ENCODE measurements at places on chromosomes 1 and 21.
A peak's percentile ranks its signal among the peaks of the same experiment; 100 is the strongest.

DNA sequence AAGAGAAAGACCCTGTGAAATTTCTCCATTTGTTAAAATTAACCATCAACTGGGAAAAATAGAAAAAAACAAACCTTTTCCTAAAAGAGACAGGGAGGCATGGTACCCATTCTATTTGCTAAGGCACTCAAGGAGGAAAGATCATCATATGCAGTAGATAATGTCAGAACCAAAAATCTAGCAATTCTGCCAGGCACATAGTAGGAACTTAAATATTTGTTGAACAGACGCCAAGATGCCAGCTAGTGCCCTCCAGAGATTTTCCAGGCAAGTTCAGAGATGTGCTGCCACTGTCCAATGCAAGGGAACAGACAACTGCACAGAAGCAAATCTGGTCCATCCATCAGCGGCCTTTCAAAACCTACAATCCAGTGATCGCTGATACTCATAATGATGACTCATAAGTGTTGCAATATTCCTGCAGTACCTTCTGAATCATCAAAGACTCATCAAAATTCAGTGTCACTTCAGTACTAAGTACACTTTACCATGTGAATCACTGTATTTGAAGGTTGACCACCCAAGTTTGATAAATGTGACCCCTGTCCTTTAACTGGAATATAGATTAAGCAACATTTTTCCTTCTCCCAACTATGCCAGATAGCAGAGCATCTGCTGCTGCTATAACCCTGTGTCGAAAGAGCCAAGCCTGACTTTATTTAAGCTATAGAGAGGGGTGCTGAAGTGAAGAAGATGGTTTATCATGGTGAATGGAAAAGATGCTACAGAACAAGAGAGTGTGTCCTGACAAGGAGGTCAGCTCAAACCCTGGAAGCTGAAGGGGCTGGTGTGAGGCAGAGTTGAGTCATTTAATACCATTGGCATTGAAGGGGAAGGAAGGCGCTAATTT is 99.1 kb downstream of the MT1HL1 start:
- peak; percentile 50 for DNase-seq

DNA sequence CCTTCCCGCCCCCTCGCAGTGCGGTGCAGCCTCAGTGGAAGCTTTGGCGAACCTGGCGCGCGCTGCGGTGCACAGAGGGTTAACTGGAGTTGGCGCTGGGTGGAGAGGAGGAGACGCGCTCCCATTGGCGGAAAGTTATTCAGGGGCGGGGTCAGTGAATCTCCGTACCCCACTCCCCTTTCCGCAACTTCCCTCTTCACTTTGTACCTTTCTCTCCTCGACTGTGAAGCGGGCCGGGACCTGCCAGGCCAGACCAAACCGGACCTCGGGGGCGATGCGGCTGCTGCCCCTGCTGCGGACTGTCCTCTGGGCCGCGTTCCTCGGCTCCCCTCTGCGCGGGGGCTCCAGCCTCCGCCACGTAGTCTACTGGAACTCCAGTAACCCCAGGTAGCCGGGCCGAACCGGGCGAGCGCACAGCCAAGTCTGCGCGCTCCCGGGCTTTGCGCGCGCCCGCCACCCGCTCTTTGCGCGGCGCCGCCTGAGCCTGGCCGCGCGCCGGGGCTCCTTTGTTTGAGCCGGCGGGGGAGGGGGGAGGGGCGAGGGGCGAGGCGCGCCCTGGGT is at the start of gene EFNA4:
Gene EFNA4, plus strand, starts transcription at position 191 of the 561 bp plus-strand sequence. Its CDS starts 84 bp downstream, at position 275.
- DNase-seq = peak; percentile 36

GRCh38 chr1:41691424-41691823 is 206.9 kb upstream of the EDN2 start:
- no peak for DNase-seq

GRCh38 chr21:15415541-15416261 is 314.1 kb upstream of the USP25 start:
- no peak for DNase-seq

- no peak for DNase-seq
Observed at GRCh38 chr1:42422737-42423136, 33.1 kb downstream of the ZMYND12 start.

- peak; percentile 80 for DNase-seq
Observed at GRCh38 chr1:202578001-202578504, 132.2 kb downstream of the SYT2 start.

DNA sequence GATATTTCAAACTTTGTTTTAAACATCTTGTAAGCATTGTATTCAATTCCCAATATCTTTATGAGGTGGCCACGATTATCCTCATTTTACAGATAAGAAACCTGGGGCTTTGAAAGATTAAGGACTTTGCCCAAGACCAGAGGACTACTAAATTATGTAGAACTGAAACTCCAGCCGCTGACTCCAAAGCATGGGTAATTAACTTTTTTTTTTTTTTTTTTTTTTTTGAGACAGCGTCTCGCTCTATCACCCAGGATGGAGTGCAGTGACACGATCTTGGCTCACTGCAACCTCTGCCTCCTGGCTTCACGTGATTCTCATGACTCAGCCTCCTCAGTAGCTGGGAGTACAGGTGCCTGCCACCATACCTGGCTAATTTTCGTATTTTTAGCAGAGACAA is 68.7 kb downstream of the ALG14 start:
- DNase-seq = no peak

DNA sequence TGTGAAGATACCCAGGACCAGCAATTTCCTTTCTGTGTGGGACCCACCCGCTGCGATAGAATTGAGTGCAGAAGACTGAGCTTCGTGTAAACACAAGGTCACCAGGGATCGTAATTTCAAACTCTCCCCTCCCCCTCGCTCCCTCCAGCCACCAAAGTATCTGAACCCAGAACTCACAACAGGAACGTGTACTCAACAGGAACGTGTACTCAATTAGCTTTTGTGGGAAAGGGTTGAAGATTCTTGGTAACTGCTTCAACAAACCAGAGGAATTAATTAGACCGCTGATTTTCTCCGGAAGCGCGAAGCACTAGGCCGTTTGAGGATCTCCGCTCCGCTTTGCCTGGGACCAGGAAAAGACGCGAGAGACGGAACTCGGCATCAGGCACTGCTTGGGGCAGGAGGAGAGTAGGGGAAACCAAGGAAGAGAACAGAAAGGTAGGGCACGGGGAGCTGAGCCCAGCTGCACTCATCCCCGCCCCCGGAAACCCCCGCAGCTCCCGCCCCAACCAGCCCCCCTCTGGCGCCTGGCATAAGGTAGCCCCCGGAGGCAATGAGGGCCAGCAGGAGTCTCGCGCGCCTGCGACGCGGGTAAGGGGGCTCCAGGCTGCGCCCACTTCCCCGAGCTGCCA is 453 bp downstream of the DRAM2 start:
- DNase-seq = no peak

DNA sequence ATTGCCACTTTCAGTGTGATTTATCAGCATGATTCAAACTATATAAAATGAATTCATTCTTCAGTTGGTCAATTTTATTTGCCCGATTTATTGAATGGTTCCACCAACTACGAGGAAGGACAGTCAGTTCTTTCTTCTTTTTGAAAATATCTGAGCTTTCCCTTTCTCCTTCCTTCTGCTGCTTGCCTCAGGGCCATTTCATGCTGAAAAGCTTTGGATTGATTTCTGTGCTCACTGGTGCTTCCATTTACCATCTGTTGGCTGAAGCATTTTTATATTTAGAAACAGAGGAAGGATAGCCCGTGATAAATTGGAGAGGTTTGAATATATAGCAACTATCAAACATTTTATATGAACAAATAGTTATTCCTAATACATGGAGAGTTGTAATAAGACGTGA is 68.9 kb upstream of the ADAMTS5 start:
- no peak for DNase-seq

DNA sequence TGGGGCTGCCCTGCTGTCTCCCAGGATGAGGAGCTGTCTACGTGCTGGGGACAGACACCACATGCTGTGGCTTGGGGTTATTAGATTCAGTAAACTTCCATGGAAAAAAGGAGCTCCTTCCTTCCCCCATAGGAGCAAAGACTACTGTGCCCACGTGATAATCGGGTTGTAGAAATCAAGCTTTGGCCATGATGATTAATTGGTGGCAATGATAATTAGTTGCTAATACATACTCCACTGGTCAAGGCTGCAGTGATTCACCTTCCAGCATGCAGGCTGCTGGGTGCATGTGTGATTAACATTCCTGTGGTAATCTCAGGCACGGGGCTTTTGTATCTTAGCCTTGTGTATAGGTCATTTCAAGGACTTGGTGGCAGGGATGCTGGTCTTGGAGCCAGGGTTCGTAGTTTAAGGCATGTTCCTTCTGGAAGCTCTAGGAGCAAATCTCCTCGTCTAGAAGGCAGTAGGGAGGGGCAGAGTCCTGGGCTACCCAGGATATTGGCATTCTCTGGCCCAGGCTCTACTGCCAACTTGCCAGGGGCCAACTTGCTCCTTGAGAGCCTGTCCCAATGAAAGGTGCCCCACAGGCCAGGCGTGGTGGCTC is 41.4 kb downstream of the TMCO4 start:
- DNase-seq = peak; percentile 59

DNA sequence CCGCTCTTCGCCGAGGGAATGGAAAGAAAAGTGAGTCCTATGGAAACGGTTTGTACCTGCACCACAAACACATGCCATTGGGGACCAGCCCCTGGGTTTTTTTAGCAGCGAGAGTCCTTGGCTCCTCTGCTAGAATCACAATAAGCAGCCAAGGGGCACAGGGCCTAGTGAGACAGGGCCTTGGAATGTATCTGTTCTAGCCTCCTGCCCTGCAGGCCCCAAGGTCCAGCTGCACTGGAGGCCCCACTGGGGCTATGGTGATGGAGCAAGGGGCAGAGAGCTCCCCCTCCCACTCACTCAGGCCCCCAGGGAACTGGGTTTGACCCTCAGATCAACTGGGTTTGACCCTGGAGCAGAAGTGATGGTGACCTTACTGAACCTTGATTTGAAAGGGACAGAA is 14.4 kb downstream of the SHISA4 start:
- DNase-seq = no peak

- peak; percentile 87 for DNase-seq
Observed at GRCh38 chr1:41672641-41673361, 188.3 kb upstream of the EDN2 start.

DNA sequence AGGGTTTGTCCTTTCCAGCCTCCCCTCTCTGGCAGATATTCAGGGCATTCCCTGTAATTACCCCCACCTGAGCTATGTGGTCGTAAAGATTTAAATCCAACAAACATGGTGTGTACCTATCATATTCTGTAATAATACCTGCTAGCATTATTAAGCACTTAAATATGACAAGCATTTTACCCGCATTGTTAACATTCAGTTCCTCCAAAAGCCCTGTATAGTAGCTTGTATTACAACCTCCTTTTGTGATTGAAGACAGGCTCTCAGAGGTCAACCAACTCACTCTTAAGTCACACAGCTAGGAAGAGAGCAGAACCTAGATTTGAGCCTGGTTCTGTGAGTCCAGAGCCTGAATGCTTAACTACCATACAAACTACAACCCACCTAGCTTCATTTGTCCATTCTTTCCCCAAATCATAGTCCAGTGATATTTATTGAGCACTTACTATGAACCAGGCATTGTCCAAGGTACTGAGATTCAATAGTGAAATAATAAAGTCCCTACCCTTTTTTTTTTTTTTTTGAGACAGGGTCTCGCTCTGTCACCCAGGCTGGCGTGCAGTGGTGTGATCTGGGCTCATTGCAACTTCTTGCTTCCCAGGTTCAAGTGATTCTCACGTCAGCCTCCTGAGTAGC is 13.8 kb upstream of the KDM4A start:
- DNase-seq = no peak

DNA sequence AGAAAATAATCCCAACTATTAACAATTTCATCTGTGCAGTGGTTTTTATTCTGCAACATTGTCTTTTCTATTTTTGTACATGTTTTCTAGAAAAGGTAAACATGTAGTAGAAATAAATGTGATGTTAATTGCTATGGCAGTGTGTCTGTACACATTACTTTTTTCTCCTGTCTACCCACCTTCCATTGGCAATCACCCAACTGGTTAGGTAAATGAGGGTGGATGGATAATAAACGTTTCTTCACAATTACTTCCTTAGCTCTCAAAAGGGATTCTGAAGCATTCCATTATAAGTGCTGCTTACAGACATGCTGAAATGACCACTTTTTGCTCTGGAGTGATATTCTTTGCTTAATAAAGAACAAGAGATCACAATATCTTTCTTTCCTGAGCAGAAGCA is 61.4 kb downstream of the MAGI3 start:
- DNase-seq = no peak

- DNase-seq = peak; percentile 79
Observed at GRCh38 chr1:28259934-28260802, 850 bp downstream of the SESN2 start.

- DNase-seq = no peak
Observed at GRCh38 chr1:36922593-36923426, 111.5 kb downstream of the GRIK3 start.

DNA sequence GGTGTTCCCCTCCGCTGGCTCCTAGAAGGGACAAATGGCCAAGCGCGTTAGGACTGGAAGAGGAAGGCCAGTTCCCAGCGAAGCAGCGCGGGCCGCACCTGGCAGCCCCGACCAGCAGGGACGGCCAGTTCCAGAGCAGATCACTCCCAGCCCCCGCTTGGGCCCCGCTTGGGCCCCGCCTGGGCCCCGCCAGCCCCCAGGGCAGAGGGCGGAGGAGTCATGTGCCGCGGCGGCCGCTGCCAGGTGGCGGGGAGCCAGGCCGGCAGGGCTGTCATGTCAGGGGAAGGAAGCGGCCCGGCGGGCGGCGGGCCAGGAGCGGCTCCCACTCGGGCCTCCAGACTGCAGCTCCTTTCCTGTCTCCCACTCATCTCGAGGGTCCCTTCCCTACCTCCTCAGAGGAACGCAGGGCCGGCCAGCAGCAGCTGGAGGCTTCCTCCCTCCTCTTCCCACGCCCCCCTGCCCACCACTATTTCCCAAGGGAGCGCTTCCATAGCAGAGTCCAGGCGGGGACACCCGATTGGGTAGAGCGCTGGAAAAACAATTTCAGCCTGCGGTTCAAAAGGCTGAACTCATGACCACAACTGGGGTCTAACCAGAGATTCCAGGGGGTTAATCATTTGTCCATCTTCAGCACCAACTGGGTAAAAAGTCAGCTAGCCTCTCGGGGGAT is 16.5 kb downstream of the ZNF697 start:
- peak; percentile 34 for DNase-seq

GRCh38 chr1:42646056-42646455 is 12.2 kb upstream of the PPIH start:
- no peak for DNase-seq

DNA sequence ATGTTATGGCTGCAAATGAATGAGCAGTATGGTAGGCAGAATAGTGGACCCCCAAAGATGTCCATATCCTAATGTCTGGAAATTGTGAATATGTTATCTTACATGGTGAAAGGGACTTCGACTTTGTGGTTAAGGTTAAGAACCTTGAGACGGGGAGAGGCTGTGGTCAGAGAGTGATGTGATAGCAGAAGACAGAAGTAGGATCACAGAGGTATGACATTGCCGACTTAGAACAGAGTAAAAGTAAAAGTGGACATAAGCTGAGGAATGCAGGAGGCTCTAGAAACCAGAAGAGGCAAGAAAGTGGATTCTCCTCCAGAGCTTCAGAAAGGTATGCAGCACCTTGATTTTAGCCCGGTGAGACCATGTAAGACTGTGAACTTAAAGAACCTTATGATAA is 74.6 kb downstream of the CTH start:
- DNase-seq = no peak

GRCh38 chr1:231931846-231932454 is 305.4 kb downstream of the DISC1 start:
- no peak for DNase-seq

- DNase-seq = no peak
Observed at GRCh38 chr1:5906116-5906515, 86.1 kb downstream of the NPHP4 start.

Data from AG04450 (cell line).